ENCODE measurements at places on chromosomes 2 and 18. TPM values are rescaled to one million over a fixed set of nuclear protein-coding genes. Genes with fewer than 3 reads are reported as not detected.
A peak's percentile ranks its signal among the peaks of the same experiment; 100 is the strongest.

GRCh38 chr2:24107-24506 lies 22.2 kb downstream of the FAM110C start:
- DNase-seq, result peak; percentile 43

DNA sequence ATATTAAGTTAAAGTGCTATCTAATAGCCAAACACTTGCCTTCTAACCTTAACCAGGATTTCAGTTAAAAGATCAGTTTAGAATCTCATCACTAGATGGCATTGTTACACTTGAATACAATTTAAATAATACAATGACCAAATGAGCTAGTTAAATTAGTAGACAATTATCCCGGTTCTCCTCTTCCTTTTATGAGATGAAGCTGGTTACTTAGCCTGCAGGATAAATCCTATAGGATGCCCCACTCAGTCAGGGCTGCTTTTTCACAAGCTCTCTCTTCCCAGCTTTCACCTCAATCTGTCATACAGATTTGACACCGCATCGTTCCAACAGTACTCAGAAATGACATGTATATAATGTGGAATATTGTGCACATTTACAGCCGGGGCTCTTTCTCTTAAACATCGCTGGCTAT lies 678.8 kb downstream of the KCNJ3 start:
- no peak for DNase-seq

GRCh38 chr2:5982903-5983265 lies 290.7 kb downstream of the SOX11 start:
- DNase-seq, result no peak

DNA sequence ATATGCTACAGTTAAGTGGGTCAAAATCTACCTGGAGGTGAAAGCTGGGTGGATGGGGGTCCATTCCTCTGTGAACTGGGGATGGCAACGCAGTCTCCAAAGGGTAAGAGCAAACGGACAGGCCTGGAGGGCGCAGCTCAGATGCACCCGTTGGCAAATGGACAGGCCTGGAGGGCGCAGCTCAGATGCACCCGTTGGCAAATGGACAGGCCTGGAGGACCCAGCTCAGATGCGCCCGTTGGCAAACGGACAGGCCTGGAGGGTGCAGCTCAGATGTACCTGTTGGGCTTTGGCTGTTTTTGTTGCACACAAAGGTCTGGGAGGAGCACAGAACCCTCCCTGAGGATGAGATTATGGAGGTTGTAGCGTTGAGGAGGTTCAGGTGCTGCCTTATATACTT lies 33.7 kb downstream of the RBFA start:
- no peak for DNase-seq

DNA sequence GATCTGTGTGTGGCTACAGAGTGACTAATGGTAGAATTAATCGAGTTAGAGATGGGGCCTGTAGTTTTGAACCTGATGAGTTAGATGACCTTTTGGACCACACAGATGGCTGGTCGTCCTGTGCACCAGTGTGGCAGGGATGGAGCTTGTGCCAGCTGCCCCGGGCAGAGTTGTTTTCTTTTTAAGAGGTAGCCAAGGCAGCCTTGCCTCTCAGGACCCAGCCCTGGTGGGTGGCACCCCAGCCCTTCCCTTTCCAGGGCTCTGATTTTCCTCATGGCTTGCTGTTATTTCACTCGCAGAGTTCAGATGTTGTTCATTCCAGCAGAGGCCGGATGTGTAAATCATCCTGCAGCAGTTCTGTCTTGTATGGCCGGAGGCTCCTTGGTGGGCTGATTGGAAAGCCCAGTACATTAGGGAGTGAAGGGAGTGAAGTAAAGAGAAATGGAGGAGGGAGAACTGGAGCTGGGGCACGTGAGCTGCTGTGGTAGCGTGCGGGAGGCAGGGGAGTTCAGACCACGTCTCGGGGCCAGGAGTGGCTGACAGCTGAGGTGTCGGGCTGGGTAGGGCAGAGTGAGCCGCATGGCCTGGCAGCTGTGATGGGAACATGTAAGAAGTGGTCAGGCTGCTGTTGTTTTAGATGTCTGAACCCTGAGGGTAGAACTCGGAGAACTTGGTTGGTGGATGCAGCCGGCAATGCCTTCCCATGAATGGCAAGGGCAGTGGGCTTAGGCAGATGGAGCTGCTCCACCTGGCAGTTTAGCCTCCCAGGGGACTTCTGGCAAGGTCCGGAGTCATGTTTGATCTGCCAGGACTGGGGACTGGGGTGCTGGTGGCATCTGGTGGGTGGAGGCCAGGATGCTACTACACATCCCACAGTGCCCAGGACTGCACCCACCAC lies 28.8 kb downstream of the ASAP2 start:
- DNase-seq, result no peak

GRCh38 chr18:66662632-66663031 lies 58.7 kb upstream of the CDH19 start:
- DNase-seq, result no peak

GRCh38 chr2:196759378-196759706 lies 40.1 kb downstream of the GTF3C3 start:
- no peak for DNase-seq

DNA sequence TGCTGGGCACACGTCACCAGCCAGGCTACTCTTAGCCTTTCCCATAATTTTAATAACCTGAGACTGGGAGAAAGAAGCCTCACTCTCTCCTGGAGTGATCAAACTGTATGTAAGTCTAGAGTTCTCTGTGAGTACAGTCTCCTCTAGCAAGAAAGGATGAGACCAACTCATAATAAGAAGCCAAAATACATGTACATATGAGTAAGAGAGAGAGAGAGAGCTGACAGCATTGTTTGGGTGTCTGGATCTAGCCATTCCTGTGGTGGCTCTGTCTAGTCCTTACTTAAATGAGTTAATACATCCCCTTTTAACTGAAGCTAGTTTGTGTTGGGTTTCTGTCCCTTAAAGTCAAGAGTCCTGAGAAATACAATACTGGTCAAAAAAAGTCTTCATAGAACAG lies 26.0 kb upstream of the ANXA4 start:
- DNase-seq, result no peak

GRCh38 chr2:22253171-22253570 lies 1129.4 kb downstream of the TDRD15 start:
- DNase-seq, result no peak

DNA sequence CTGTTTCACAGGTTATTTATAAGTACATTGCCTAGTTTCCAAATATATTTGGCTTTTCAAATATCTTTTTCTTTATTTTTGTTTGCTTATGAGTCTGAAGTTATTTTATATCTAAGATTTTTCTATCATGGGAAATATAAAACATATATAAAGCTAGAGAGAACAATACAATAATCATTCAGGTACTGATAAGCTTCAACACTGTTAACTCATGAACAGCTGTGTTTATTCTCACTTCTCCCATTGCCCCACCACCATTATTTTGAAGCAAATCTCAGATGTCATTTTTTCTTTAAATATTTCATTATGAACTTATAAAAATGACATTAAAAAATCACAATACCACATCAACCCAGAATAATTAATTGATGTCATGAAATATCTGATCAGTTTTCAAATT lies 9.7 kb downstream of the CAMKMT start:
- DNase-seq, result no peak

GRCh38 chr2:83459456-83459855 lies 999.6 kb downstream of the SUCLG1 start:
- no peak for DNase-seq

- no peak for DNase-seq
Measured at GRCh38 chr2:66702301-66702700, 267.4 kb downstream of the MEIS1 start.

- DNase-seq, result no peak
Measured at GRCh38 chr18:13378150-13378549, 159.6 kb downstream of the LDLRAD4 start.

DNA sequence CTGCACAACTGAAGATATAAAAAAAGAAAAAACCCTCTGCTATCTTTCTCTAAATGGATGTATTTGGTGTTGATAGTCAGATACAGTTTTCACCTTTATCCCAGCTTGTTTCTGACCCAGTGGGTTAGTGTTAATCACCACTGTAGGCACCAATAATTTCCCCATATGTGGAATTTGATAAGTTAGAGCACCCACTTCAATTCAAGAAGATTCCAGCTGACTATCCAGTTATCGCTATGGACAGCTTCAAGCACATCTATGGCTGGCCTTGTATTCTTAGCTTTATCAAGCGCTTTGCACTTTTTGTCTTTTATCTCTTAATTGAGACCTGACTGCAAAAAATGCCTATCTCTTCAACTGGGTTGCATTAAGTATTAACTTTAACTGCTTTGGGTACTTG lies 200.4 kb downstream of the NR4A2 start:
- DNase-seq, result no peak

GRCh38 chr18:30432349-30432748 lies 610.2 kb downstream of the DSC3 start:
- no peak for DNase-seq

DNA sequence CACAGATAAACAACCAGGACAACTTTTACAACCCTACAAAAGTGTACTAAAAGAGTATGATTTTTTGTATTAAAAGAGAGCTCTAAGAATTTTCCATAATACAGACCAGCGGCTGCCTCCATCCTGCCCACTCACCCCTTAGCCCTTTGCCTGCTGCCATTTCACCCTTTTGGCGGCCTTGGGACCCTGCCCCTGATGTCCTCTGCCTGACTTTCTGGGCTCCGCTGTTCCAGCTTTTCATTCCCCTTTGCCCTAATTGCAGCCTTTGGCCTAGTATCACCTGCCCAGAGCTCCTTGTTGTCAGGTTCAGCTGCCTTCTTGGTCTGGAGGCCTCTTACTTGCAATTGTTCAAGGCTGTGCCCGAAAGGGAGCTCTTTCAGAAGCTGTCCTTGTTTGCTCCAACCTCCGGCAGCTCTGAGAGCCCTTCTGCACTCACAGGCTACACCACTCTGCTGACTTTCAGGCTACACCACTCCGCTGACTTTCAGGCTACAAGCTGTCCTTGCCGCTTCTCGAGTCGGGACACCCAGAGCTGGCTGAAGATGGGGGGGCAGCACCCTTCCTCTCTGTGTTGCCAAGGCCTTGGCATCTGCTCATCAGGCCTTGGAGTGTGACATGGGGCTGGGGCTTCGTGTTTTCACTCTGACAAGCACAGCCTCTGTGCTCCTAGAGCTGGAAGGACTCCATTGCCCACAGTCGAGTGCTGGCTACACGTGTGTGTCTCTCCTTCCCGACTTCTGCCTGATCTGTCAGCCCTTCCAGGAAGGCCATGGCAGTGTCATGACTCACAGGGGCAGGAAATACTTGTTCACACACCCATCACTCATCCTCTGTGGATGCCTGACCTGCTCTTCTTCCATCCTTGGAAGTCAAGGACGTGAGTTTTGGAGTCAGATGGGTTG lies 43.1 kb upstream of the HDAC4 start:
- DNase-seq, result no peak

- no peak for DNase-seq
Measured at GRCh38 chr2:98759827-98760625, 29.1 kb upstream of the MGAT4A start.

DNA sequence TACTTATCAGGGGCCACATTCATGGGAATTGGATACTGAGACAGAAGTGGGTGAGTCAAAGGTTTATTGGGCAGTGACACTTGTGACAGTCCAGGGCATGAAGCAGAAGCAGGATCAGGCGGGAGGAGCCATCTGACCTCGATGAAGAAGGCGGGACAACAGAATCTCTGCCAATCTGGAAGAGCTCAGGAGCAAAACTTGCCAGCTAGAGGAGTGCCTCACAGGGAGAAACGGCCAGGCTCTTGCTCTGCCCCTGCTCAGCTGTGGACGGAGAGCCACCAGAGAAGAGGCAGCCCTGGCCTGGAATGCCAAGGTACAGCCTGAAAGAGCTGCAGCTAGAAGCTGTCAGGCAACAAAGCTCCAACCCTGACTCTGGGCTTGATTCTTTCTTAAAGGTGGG lies 16.9 kb downstream of the DAW1 start:
- no peak for DNase-seq

DNA sequence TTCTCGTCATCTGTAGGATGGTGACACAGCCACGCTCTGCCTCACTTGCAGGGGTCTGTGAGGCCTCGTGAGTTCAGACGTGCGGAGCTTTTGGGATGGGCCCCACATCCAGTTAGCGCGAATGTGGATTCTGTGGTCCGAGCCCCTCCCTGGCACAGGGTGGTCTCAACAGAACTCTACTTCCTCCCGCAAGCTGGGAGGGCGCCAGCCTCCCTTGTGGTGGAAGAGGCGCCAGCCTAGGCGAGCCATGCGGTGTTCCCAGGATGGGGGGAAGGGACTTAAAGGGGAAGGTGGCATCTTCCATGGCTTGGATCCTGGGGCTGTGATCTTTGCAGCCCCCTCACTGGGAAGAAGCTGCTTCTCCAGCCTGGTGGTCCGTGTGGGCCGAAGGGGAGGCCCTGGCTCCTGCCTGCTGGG lies 1.4 kb downstream of the SNORC start:
- DNase-seq, result no peak

DNA sequence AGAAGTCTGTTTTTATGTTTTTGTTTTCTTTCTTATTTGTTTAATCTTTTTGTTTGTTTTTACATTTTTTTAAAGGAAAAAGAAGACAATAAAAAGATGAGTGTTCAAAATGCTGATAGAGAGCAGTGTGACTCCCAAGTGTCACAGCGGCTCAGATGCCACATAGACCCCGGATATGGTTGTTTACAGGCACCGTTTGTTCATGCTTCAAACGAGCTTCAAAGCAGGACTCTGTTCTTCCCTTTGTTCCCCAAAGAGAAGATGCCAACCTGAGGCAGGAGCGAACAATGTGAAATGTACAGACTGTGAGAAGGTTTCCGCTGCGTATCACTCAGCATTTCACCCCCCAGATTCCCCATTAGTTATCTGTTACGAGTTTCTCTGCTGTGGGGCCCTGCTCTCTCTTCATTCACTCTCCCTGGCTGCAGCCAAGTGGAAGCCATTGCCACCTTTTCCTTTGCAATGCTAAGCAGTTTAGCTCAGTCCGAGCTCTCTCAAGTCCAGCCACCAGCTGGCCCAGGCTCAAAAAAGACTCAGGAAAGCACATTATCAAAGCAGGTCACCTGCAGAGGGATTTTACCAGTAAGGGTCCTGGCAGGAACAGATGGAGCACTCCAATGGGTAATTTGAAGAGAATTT lies 36.4 kb upstream of the PHLPP1 start:
- DNase-seq, result no peak

GRCh38 chr18:22604986-22605421 lies 187.3 kb upstream of the CTAGE1 start:
- DNase-seq, result no peak

DNA sequence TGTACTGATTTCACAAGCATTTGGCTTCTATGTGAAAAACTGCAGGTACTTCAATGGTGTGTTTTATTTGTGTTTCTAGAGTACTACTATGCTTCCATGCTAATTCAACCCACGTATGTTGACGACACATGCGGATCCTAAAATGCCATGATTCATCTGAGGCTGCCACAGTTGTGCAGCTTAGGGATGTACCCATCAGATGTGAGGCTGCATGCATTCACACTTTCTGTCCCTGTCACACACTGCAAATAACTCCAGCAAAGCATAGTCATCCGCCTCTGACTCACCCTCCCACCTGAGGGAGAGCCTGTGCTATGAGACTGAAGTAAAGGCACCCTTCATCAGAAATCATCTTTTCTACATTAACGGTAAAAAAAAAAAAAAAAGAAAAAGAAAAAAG lies 22.1 kb upstream of the SERTAD2 start:
- DNase-seq, result no peak

- DNase-seq, result peak; percentile 66
Measured at GRCh38 chr18:2846636-2847316, at the start of gene EMILIN2. Gene EMILIN2 (plus strand): TSS chr18:2847006. CDS start chr18:2847189, 183 bp downstream.

The PPM1G gene
- 73.4 TPM for total RNA-seq

The HOXD13 gene
- 0.15 TPM for total RNA-seq

The PRSS56 gene
- not detected for total RNA-seq

The RHBDD1 gene
- 26.1 TPM for total RNA-seq

The GPR55 gene
- 0.34 TPM for total RNA-seq

The PMAIP1 gene
- total RNA-seq, result 2.6 TPM

The COL4A4 gene
- 1.5 TPM for total RNA-seq

The ARHGEF4 gene
- total RNA-seq, result 1.1 TPM

The FRZB gene
- total RNA-seq, result 15.2 TPM

The LMAN1 gene
- 46.8 TPM for total RNA-seq

The NAT8 gene
- total RNA-seq, result 0.73 TPM

The SLC23A3 gene
- total RNA-seq, result 6.1 TPM

The FSIP2 gene
- 10.6 TPM for total RNA-seq

Data from left colon (tissue), 2 donors.